Vein endothelial cell (primary cell): ENCODE measurements at places on chromosomes 7 and 10. TPM values are rescaled to one million over a fixed set of nuclear protein-coding genes. Genes with fewer than 3 reads are reported as not detected.

WIPF3 gene
- total RNA-seq = 0.10 TPM in 1 of 2 replicates, not detected in the other

RAB18 gene
- 35.3 and 42.1 TPM in 2 replicates for total RNA-seq

TRAPPC14 gene
- 9.7 and 15.7 TPM in 2 replicates for total RNA-seq

CRPPA gene
- total RNA-seq = 1.3 and 2.6 TPM in 2 replicates

TAF6 gene
- 39.1 and 41.2 TPM in 2 replicates for total RNA-seq

FGFR2 gene
- total RNA-seq = not detected in 2 replicates

DKK1 gene
- total RNA-seq = 81.9 and 83.0 TPM in 2 replicates

SPDYE1 gene
- total RNA-seq = not detected in 2 replicates

ABCA13 gene
- total RNA-seq = under 0.01 TPM in 2 replicates

FBXO24 gene
- 0.19 and 0.65 TPM in 2 replicates for total RNA-seq

OR6V1 gene
- total RNA-seq = not detected in 2 replicates

CCDC146 gene
- 0.67 and 1.6 TPM in 2 replicates for total RNA-seq

EGR2 gene
- 0.10 and 0.33 TPM in 2 replicates for total RNA-seq
